ENCODE measurements at places on chromosomes 5 and 9.

- no peak for DNase-seq
Measured at GRCh38 chr5:174734571-174735497, 10.5 kb downstream of the MSX2 start.

DNA sequence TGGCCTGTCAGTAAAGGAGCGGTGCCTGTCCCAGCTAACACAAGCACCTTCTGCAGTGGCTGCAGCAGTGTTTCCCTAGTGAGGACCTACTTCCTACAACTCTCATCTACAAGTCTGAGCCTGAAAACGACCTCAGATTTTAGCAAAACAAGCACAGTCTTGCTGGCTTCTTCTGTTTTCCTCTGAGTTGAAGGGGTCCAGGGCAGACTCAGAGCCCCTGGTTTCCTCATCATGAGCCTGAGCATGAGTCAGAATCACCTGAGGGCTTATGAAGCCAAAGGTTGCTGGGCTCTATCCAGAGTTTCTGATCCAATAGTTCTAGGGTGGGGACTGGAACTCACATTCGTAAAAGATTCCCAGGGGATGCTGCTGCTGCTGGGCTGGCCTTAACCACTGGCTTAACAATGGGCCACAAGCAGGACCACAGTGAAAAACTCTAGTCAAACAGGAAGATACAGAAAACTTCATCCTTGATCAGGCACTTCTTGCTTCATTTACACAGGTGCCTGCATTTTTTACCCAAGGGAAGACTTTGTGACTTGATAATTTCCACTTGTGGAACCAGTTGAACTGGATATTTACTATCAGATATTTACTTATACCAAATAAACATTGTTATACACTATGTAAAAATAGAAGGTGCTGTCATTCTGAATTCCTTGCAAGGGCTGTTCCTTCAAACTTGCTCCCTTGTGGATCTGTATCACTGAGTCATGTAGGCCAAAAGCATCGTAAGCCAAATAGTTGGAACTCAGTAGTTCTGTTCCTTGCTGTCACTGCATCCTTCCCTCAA is 4.3 kb upstream of the ACER2 start:
- DNase-seq: no peak

DNA sequence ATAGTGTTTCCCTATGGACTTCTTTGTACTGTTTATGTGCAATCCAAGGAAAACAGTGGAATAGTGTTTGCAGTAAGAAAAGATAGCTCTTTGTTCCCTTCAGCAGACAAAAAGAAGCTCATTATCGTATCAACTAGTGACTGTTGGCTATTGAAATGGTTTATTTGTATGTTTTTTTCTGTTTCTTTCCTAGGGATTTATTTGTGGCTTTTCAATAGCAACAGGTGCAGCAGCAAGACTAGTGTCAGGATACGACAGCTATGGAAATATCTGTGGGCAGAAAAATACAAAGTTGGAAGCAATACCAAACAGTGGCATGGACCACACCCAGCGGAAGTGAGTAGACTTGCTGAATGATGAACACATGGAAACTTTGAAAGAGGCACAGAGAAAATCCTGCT is 65.1 kb downstream of the SLC44A1 start:
- peak; percentile 67 for DNase-seq

GRCh38 chr5:129271308-129271707 is 176.8 kb downstream of the ISOC1 start:
- DNase-seq: no peak

GRCh38 chr5:116013207-116013785 is 19.0 kb upstream of the ARL14EPL start:
- DNase-seq: no peak

DNA sequence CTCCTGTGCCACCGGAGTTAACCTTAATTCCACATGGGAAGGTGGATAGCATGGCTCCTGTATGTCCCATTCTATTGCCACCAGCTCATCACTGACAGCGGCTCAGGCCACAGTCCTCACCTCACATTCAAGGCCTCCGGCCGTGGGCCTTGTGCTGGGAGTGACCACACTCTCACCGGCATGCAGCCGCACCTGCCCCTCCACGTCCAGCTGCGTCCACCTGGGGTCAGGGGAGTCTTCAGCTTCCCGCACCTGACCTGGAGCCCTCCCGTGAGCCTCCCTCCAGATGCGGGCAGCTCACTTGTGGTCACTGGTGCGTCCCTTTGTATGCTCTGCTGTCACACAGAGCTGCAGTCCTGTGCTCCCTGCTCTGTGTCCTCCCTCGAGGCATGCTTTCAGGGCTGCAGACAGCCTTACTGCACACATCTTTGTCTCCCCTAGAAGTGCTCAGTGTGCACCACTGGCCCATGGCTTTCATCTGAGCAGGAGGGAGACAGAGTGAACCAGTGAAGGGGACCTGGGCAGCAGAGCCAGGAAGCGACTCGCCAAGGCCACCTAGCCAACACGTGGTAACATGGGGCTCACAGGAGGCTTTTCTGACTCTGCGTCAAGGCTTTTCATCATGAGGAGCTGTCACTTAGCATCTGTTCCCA is 210.1 kb downstream of the ERCC6L2 start:
- DNase-seq: no peak

Data from dermis blood vessel endothelial cell (primary cell).